H1 (cell line): ENCODE measurements at places on chromosomes 4 and X. TPM values are rescaled to one million over a fixed set of nuclear protein-coding genes. Genes with fewer than 3 reads are reported as not detected.

GRCh38 chrX:118976599-118977340 is 2.4 kb downstream of the LONRF3 start:
- no peak for DNase-seq

DNA sequence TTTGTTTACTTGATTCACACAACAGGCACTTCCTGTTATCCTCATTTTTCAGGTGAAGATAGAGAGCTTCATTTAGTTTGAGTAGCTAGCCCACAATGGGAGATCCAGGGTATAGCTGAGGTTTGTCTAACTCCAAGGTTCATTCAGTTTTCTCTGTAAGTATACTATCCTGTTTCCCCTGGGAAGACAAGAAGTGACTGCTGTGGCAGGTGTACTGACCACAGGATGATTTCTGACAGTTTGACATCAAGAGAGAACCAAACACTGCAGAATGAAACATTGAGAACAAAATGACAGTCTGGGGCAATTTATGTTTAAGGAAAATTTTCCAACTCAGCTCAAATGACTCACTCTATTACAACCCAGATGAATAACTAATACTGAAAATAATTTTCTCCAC is 958.0 kb downstream of the STPG2 start:
- DNase-seq = no peak

GRCh38 chr4:133484287-133484686 is 335.2 kb downstream of the PCDH10 start:
- DNase-seq = no peak

GRCh38 chr4:130336585-130337217 is 1240.7 kb downstream of the C4orf33 start:
- no peak for DNase-seq

GRCh38 chrX:111259559-111259958 is 10.7 kb downstream of the CAPN6 start:
- DNase-seq = no peak

Gene PTCHD1
- total RNA-seq = 2.4 and 3.3 TPM in 2 replicates

- DNase-seq = no peak
Observed at GRCh38 chr4:10108818-10109783, 7.5 kb downstream of the WDR1 start.

DNA sequence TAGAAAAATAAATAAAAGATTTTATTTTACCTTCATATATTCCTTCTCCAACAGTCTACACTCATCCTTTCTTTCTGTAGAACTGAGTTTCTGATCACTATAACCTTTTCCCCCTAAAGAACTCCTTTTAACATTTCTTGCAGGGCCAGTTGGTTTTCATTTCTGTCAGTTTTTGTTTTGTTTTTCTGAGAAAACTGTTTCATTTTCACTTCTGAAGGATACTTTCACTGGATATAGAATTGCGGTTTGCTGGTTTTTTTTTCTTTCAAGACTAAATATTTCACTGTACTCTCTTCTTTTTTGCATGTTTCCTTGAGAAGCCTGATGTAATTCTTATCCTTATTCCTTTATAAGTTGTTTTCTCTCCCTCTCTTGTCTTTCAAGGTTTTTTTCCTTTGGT is 90.4 kb upstream of the EOLA2 start:
- no peak for DNase-seq

Gene ASB11
- not detected in 2 replicates for total RNA-seq

- no peak for DNase-seq
Observed at GRCh38 chr4:83075311-83076095, 39.0 kb downstream of the PLAC8 start.

Gene RTL9
- 0.11 and 0.20 TPM in 2 replicates for total RNA-seq
